A549 treated with AZD2906 at 1 μM for 4 hours (cell line): ENCODE measurements at places on chromosomes 12 and 14. TPM values are rescaled to one million over a fixed set of nuclear protein-coding genes. Genes with fewer than 3 reads are reported as not detected.

Gene PRKD1
- total RNA-seq, result 2.3 to 2.6 TPM (median 2.4 TPM) in 5 replicates

Gene TMEM30B
- 0.16 to 0.25 TPM (median 0.22 TPM) in 5 replicates for total RNA-seq

Gene NTN4
- 38.7 to 42.6 TPM (median 41.9 TPM) in 5 replicates for total RNA-seq

Gene EID3
- total RNA-seq, result 4.8 to 7.8 TPM (median 5.5 TPM) in 5 replicates

Gene CD4
- 0.01 to 0.06 TPM in 2 of 5 replicates, not detected in the others for total RNA-seq

Gene C12orf54
- total RNA-seq, result not detected in 5 replicates

Gene KRT75
- 0.09 to 0.17 TPM (median 0.11 TPM) in 4 of 5 replicates, not detected in the other for total RNA-seq

Gene RDH11
- 50.5 to 58.3 TPM (median 52.3 TPM) in 5 replicates for total RNA-seq

Gene CCDC198
- 1.5 to 2.6 TPM (median 2.1 TPM) in 5 replicates for total RNA-seq

Gene KRT71
- total RNA-seq, result 0.02 to 0.09 TPM (median 0.05 TPM) in 3 of 5 replicates, not detected in the others

Gene ISM2
- 0.29 to 0.44 TPM (median 0.43 TPM) in 5 replicates for total RNA-seq

Gene AGAP2
- 0.09 to 0.23 TPM (median 0.16 TPM) in 5 replicates for total RNA-seq

Gene VWF
- total RNA-seq, result 0.05 to 0.24 TPM (median 0.15 TPM) in 5 replicates

Gene OR10G3
- not detected in 5 replicates for total RNA-seq
